ENCODE measurements at places on chromosomes 3 and 15.

- DNase-seq, result no peak
These were observed 23.6 kb upstream of the TRIM59 start for GRCh38 chr3:160473221-160473620.

- no peak for DNase-seq
These were observed 4.4 kb upstream of the ACAP2 start for GRCh38 chr3:195447201-195447600.

DNA sequence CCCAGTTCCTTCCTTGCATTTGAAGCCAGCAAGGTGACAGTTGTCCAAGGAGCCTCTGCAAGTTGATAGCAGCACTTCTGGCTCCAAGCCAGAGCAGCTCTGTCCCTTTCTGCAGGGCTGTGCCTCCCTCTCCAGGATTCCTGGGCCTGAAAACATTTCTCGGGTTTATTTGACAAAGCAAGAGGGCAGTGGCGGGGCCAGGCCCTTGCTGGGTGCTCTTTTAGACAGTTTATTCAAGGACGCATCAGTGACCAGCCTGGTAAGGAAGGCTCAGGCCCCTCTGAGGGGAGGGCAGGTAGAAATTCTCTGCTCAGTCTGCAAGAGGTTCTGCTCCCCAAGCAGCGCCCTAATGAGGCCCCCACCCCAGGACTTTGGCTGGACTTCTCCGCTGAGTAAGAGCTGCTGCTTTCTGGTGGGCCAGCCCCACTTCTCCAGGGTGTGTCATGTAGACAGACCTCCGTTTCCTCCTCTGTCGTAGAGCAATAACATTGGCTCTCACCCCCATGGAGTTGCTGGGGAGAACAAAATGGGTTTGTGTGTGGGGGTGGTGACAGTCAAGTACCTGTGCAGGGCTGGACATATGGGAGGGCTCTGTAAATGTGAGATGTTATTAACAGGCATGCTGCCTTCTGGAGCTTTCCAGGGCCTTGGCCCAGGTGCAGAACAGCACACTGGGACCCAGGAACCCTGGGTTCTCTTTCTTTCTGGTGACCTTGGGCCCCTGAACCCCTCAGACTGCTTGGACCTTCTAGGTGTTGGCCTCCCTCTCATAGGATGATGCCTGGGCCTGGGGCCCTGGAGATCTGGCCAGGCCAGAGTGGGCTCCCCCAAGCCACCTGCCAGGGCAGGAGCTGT is 146.2 kb upstream of the TLE3 start:
- no peak for DNase-seq

- DNase-seq, result no peak
These were observed 61.0 kb upstream of the SLC24A5 start for GRCh38 chr15:48059791-48060190.
